Activated CD8-positive, alpha-beta memory T cell treated with anti-CD3 and anti-CD28 coated beads, Interleukin-2, amount 50 U/mL, for 48 hours (primary cell): ENCODE measurements at places on chromosomes 16 and 17.

- DNase-seq: no peak
Observed at GRCh38 chr16:79007614-79008013, 592.9 kb downstream of the MAF start.

DNA sequence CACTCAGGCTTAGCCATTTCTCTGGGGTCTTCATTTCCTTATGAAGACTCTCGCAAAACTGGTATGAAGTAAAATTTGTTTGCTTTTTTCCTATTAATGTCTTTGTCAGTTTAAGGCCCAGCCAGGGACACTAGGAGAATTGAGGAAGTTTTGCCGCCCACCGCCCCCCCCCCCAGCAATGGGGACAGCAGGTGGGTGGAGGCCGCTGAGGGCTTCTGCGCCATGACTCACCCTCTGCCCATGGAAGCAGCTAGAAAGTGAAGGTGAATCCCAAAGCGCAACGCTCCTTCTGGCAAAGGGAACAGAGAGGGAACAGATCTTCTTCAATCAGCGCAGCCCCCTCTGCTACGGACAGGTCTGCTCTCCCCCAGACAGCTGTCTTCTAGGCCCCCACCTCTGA lies 49.7 kb downstream of the MARF1 start:
- DNase-seq: no peak

DNA sequence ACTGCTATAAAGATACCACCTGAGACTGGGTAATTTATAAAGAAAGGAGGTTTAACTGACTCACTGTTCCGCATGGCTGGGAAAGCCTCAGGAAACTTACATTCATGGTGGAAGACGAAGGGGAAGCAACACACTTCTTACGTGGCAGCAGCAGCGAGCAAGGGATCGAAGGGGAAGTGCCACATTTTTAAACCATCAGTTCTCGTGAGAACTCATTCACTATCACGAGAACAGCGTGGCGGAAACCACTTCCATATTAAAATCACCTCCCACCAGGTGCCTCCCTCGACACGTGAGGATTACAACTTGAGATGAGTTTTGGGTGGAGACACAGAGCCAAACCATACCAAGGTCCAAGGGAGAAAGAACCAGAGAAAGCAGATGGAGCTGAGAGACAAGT lies 454.3 kb upstream of the CDH11 start:
- DNase-seq: no peak

DNA sequence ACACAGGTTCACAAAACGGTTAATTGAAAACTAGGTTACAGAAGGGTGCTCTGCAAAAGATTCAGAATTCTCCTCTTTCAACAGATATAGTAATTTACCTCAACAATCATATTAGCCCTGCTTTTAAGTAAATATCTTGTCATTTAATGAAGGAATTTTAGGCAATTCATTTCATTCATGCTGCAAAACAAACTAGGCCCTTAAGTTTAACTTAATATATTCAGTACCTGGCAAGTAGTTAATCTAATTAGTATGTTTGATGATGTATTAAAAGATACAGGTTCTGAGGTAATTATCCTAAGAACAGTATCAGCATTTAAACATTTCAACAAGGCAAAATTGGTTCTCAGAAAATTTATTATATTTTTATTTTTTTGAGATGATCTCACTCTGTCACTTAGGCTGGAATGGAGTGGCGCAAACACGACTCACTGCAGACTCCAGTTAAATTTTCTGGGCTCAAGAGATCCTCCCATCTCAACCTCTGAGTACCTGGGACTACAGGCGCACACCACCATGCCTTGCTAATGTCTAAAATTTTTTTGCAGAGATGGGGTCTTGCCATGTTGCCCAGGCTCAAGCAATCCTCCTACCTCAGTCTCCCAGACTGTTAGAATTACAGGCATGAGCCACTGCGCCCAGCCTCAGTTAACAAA lies 44.9 kb downstream of the SMURF2 start:
- DNase-seq: no peak

GRCh38 chr17:6011206-6011605 lies 59.0 kb upstream of the WSCD1 start:
- no peak for DNase-seq

DNA sequence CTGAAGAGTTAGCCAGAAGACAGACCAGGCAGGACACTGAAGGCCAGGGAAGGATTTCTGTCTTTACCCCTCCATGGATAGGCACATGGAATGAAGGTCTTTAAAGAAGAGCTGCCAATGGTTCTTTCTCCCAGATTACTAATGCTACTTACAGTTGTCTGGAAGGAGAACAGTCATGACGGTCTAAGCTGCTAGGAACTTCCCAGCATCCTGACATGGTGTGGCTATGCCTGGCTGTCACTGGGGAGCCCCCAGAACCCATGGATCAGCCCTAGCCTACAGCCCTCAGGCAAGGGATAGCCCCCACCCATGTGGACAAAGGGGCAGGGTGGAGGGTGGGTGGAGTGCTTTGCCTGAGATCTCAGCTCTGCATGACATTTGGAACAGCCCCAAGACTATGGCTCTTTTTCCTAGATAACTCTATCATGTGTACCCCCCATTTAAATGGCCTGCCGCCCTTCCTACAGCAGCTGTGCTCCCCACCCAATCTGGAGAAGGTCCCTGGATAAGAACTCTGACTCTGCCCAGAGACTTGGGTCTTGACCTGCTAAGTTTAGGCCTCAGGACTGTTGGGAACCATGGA lies 9.2 kb upstream of the KAT7 start:
- DNase-seq: no peak

DNA sequence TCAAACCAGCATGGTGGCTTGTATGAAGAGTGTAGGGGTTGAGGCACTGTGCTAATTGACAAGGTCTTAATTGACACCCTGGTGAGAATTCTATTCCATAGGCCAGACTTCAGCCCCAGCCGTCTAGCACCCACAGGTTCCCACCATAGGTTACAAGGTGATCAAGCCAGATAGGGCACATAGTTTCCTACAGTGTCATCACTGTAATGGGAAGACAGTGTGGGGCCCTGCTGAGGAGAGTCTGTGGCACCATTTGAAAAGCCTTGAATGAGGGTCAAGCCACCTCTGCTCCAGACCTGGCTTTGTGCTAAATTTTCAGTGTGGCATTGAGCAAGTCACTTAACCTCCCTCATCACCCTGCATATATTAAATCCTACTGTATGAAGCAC lies 36.2 kb downstream of the YPEL2 start:
- no peak for DNase-seq

GRCh38 chr17:82217120-82217529 lies 4.5 kb upstream of the CCDC57 start:
- DNase-seq: no peak

DNA sequence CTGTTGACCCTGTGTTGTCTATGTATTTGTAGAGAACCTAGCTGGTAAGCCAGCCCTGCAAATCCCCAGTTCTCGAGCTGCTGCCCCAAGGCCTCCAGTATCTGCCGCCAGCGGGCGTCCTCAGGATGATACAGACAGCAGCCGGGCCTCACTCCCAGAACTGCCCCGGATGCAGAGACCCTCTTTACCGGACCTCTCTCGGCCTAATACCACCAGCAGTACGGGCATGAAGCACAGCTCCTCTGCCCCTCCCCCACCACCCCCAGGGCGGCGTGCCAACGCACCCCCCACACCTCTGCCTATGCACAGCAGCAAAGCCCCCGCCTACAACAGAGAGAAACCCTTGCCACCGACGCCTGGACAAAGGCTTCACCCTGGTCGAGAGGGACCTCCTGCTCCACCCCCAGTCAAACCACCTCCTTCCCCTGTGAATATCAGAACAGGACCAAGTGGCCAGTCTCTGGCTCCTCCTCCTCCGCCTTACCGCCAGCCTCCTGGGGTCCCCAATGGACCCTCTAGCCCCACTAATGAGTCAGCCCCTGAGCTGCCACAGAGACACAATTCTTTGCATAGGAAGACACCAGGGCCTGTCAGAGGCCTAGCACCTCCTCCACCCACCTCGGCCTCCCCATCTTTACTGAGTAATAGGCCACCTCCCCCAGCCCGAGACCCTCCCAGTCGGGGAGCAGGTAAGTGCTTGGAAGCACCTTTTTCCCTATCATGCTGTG lies 23.1 kb upstream of the CDC6 start:
- no peak for DNase-seq

- DNase-seq: no peak
Observed at GRCh38 chr16:57615813-57616212, 12.6 kb upstream of the ADGRG1 start.

- DNase-seq: no peak
Observed at GRCh38 chr17:9253308-9253707, 232.0 kb downstream of the NTN1 start.
